ENCODE measurements at places on chromosomes 4 and X. TPM values are rescaled to one million over a fixed set of nuclear protein-coding genes. Genes with fewer than 3 reads are reported as not detected.

The SOWAHB gene
- 3.9 TPM for total RNA-seq

The RPS3A gene
- 2,583 TPM for total RNA-seq

The TNMD gene
- not detected for total RNA-seq

The FREM3 gene
- under 0.01 TPM for total RNA-seq

All from temporal lobe (tissue), 4 donors.